ENCODE measurements at places on chromosomes 2 and 18.
A peak's percentile ranks its signal among the peaks of the same experiment; 100 is the strongest.

DNA sequence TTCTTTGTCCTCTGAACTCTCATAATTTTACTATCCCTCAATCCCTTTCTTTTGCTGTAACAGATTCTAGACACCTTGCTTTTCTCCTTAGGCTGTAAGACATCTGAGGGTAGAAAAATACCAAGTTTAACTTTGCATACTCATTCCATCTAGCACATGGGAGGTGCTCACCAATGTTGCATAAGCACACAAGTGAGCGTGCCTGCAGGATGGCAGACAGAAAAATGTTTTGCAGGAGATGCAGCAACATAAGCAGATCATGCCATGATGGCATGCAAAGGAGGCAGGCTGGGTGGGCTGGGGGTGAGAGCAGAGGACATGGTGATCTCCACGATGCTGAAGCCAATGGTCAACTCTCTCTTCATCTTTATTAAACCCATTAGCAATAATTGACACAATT is 24.1 kb downstream of the CYRIA start:
- DNase-seq: no peak

DNA sequence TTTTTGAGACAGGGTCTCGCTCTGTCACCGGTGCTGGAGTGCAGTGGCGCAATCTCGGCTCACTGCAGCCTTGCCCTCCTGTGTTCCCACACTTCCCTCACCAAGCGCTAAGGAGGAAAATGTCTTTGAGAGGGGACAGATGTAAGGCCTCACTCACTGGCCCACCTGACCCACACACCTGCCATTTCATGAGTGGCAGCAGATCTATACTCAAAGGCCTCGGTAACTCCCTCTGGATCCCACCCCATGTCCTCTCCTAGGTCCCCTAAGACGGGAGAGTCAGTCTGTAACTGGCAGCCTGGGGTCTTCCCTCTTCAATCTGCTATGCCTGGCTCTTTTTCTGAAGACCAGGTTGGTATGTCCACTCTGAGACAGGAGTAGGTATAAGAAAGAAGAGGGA is 12.9 kb downstream of the TMEM247 start:
- no peak for DNase-seq

DNA sequence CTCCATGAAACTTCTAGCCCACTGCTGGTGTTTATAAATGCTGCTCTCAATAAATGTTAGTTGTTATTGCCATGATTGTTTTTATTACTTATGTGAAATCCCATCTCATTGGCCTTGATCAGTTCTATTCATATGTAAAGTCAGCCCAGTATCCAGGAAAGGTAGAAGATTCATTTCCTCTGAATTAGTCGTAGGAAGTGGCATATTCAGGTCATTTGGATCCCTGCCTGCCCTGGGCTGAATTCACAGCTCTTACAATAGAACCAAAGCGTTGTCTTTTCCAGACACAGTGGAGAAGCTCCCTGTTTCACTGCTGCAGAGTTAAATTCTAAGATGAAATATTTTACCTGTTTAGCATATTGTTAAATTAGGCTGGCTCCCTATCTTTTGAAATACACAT is 70.3 kb downstream of the MAIP1 start:
- no peak for DNase-seq

DNA sequence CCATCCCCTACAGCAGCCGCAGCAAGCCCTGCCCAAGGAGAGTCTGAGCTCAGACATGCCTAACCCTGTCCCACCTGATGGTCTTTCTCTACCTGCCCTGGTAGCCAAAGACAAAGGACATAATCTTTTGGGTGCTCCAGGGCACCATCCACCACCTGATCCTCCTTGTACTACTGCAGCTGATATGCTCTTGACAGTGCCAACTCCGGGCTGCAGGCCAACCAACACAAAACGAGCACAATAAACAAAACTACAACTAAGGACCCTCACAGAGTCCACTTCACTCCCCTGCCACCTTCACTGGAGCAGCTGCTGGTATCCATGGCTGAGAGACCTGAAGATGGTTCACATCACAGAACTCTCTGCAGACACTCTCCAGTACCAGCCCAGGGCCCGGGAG is 106.3 kb downstream of the GRB14 start:
- DNase-seq: no peak

GRCh38 chr2:239240414-239240881 is 160.4 kb downstream of the HDAC4 start:
- DNase-seq: peak; percentile 83

DNA sequence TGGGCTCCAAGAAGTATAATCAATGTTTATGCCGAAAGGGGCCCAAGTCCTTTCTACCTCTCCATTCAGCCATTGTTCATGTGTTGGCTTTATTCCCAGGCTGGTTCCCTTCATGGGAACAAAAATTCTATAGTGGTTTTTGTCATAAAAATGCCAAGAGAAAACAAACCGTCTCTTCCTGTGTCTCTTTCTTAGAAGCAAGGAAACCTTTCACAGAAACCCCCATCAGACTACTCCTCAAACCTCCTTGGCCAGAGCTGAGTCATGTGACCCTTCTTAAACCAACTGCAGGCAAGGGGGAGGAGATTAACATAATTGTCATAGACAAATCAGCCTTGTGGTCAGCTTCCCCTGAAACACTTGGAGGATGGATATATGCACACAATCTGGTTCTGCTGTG is 75.1 kb upstream of the TANK start:
- DNase-seq: no peak

GRCh38 chr2:223970343-223971128 is 13.3 kb downstream of the MRPL44 start:
- peak; percentile 79 for DNase-seq

DNA sequence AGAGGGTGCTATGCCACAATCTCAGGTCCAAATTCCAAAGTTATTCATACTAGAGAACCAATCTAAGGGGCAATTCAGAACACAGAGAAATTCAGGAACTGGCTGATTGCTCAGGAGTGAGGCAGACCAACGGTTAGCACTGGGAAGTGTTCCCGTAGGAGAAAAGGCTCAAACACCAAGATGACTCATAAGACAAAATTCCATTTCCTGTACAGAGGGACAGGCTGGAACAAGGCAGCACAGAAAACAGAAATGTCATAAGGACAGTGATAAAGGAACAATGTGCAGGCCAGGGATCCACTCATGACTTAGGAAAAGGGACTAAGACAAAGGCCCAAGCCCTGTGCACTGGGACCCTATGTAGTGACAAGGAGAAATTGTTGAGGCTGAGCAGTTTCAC is 54.2 kb downstream of the PDE1A start:
- DNase-seq: no peak

DNA sequence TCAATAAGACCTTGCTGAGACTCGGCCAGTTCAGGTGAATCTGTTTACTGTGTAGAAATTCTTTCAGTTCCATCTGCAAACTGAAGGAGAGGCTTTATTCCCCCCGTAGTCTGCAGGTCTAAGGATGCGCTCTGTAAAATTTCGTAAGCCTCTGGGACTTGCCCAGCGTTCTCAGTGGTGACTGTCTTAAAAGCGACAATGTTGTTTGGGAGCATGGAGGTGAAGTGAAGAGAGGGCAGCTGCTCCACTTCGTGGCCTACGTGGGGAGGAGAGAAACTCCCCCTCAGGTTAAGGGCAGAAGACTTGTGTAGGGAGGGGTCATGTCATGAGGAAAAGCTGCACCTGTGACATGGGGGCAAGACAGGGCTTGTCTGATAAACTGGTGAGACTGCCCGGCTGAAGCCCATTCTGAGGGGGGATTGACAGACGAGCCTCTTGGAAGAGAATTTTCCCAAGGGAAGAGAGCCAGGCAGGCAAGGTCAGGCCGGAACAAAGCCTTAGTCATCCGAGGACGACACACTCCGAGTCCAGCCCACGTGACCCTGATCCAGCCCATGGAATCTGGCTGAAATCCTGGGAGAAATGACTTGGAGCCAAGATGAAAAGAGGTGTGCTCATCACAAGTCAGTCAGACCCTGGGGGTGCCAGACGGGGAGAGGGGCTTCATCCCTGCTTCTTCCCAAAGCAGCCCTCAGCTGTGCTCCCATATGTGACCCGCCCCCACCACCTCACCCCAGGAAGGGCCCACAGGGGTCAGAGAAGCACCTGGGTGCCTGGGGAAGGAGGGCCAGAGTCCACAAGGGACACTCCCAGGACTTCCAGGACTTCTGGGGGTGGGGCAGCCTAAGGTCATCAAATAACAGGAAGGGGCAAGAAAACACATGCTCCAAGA is 88.5 kb upstream of the SH3BP4 start:
- DNase-seq: peak; percentile 42

DNA sequence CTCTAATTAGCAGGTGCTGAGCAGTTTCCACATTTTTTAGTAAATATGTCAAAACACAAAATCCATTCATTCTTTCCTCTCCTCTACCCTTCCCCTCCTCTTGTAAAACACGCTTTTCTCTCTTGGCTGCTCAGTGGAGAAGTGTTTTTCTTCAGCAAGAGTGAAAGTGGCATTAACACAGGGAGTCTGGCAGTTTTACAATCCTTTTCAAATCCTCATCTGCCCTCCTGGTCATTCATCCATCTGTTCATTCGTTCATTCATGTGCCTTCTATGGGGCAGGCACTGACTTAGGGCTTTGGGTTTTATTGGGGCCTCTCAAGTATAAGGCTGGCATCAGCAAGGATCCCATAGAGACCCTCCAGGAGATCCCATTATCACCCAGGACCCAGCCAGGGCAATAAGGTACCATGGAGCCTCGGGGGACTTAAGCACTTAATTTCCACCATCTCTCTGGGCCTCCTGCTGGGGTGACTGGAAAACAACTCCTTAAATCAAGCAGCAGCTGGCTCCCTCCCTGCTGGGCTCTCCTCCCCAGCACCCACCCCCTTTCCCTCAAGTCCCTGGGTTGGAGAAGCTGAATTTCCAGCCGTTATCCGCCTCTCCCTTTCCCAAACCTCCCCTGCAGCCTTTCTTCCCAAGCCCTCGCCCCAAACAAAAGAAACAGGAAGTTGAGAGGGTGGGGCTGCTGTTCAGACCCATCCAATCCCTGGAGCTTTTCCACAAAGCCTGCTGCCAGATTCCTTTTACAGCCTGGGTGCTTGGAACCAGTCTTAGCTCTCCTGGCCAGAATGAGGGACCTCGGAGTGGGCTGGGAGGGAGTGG is 32.6 kb downstream of the MARCHF4 start:
- DNase-seq: no peak

DNA sequence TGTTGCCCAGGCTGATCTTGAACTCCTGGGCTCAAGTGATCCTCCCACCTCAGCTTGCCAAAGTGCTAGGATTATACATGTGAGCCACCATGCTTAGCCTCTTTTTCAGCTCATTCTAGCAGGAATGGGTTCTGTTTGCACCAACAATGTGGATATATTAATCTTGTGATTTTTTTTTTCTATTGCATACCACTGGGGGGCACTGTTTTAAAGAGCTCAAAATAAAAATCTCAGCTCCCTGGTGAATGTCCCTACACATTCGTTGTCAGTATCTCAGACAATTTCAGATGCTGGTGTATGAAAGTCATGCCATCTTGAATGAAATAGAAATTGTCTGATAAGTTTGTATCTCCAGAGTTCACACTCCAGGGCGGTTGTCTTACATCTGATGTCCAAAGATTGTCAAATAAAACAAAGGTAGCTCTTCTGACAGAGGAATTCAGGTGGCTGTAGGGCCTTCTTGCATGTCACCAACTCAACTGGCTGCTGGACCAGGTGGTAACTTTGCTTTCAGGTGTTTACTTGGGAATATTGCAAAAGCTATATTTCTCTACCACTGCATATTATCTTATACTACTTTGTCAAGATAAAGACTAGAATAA is 3.1 kb upstream of the MATN3 start:
- peak; percentile 64 for DNase-seq

- DNase-seq: no peak
Measured at GRCh38 chr2:72689579-72690195, 136.1 kb downstream of the EXOC6B start.

DNA sequence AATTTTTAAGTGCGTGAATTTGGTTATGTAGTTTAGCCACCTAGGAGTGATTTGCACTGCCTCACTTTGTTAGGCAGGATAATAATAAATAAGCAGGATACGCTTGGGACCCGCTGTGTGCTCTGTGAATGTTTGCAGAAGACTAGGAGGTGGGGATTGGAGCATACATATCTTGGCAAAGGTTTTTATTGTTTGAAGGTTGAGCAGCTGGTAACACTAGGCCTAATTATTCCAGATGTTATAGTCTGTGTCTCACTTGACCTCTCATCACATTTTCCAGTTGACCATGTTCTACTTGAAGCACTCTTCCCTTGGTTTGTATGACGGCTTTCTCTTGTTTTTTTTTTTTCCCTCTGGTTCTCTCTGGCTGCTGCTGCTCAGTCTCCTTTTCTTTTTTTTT is 42.7 kb downstream of the FHOD3 start:
- no peak for DNase-seq

GRCh38 chr2:174959787-174960186 is 45.4 kb downstream of the CHN1 start:
- DNase-seq: no peak

DNA sequence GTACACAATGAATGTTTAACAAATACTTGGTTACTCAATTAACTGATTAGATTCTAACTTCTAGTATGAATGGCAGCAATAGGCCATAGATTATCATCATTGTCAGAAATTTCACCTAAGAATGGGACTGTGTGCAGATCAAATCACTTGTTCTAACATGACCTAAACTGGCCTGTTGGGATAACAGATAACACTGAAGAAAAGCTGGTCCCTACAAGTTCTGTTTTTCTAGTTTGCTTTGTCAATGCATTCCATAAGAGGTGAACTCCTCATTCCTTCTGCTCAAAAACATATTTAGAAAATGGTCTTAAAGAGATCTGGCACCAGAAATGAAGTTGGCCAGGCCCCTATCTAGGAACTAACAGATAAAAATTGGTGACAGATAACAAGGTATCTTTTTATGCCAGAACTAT is 175.4 kb downstream of the THADA start:
- DNase-seq: no peak

GRCh38 chr18:70448588-70448987 is 159.7 kb downstream of the SOCS6 start:
- no peak for DNase-seq

All from midbrain (tissue), 1 donor.